AG10803 (cell line): ENCODE measurements at places on chromosomes 2 and 18.

DNA sequence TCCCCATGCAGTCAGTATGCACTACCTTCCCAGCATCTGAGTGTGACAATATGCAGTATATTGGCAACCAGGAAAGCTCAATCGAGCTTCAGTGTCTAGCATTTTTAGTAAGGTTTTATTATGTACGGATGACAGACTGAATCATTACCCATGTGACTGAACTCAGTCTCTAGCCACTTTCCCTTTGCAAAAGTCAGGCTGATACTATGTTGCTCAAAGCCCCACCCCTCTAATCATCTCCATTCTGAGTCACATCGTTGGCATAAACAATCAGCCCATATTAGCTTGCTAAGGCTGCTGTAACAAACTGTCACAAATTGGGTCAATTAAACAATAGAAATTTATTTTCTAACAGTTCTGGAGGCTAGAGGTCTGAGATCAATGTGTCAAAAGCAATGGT, 25.8 kb upstream of the SRD5A2 start:
- no peak for DNase-seq

- no peak for DNase-seq
These were observed 77.4 kb downstream of the RTP5 start for GRCh38 chr2:241947004-241947350.

DNA sequence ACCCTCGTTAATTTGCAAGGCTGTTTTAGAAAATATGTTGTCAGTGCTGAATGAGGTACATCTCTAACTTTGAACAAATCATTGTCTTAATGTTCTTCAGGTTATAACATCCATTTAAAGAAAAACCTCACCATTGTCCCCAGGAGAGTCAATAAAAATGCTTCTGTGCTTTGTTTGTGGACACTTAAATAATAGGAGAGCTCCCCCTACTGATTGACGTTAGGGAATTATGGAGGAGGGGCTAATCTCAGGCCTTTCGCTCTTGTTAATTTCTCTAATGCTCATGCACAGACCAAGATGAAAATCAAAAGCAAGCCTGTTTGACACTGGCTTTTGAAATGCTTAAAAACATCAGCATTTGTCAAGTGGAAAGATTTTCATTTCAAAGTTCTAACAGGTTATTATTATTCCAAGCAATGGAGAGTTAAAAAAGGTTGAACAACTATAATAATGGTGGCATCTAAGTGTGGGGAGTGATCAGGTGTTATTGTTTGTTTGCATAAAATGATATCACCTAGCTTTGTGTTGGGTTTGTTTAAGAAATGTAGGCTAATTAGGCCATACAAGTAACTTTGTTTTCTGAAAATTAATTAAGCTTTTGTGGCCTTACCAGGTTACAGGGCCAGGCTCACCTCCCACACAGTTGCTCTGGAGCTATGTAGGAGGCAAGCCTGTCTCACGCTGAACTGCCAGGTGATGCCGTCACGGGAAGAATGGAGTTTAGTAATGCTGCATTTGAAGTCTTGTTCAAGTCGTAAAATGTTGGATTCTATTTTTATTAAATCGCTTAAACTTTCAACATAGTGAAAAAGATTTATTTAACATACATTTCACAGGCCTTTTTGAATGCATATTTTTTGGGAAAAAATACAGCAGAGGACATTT, 51.7 kb upstream of the SMIM21 start:
- DNase-seq: peak; percentile 67

GRCh38 chr2:174158003-174158402, 90.3 kb downstream of the OLA1 start:
- peak; percentile 38 for DNase-seq

DNA sequence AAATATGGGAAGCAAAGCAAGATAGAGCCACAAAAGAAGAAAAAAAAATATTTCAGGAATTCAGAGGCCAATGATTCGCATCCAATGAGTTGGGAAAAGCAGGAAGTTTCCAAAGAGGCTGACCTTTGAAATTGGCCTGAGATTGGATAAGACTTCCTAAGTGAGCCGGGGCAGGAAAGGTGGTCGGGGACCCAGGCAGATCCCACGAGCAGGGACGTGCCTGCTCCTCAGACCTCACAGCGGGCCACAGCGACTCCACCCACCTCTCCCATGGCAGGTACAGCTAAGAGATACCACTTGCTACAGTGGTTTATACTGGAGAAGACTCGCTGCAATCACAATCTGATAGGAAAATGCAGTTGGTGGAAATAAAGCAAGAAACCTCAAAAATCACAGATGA, 102.8 kb upstream of the SALL3 start:
- DNase-seq: no peak

- DNase-seq: no peak
These were observed 14.1 kb downstream of the ZNF516 start for GRCh38 chr18:76480913-76481312.

- no peak for DNase-seq
These were observed 209.4 kb upstream of the SP5 start for GRCh38 chr2:170505631-170506275.

- peak; percentile 34 for DNase-seq
These were observed 160.4 kb downstream of the KLHL29 start for GRCh38 chr2:23545396-23545795.
